ENCODE measurements at places on chromosomes 7 and 10.

DNA sequence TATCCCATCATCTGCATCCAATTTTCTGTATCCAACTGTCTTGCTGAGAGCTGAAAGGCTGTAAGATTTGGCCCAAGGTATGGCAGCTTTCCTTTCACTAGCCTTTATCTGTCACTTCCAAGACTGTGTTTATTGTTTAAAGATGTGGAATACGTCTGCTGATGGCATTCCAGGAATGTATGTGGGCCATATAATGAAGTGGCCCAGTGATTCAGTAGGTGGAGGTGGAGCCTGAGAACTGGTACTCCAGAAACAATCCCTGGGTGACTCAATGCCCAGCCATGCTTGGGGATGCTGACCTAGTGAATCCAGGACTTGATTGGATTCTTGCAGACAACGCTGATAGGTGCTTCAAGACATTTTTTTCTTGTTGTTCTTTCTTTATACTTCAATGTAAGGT lies 13.5 kb downstream of the NEUROD6 start:
- no peak for DNase-seq

- no peak for DNase-seq
Measured at GRCh38 chr7:104960741-104961448, 53.1 kb upstream of the KMT2E start.

DNA sequence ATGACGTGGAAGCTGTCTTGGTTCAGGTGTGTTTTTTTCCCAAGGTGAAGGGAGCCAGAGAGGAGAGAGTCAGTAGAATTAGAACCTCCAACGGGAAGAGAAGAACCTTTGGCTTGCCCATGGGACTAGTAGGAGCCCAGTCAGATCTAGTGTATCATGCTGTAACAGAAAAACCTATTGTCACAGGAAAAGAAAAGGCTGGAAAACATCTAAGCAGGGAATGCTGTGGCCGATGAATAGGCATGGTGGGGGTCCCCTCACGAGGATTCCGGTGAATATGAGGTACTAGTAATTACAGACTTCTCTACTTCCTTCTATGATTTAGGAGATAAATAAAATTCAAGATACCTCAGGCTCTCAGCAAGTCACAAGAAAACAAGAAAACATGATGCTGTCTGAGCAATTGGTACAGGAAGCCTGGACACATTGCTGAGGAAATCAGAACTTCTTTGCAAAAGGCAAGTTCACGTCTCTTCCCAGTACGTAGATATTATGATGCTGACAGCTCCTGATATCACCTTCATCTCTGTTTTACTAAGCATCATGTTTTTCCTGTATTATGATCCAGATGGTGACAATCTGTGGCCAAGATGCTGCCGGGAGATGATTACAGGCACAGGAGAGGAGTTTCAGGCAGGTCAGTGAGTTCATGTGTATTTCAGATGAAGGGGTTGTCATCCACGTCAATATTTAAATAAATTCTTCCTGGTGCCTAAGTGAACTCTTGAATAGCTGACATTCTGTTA lies 54.3 kb upstream of the NPY start:
- DNase-seq = no peak

- DNase-seq = no peak
Measured at GRCh38 chr10:14439451-14440259, 108.9 kb upstream of the FRMD4A start.

GRCh38 chr7:46930366-46930765 lies 651.5 kb downstream of the TNS3 start:
- DNase-seq = no peak

- DNase-seq = no peak
Measured at GRCh38 chr10:78975926-78976325, 92.8 kb upstream of the ZMIZ1 start.

DNA sequence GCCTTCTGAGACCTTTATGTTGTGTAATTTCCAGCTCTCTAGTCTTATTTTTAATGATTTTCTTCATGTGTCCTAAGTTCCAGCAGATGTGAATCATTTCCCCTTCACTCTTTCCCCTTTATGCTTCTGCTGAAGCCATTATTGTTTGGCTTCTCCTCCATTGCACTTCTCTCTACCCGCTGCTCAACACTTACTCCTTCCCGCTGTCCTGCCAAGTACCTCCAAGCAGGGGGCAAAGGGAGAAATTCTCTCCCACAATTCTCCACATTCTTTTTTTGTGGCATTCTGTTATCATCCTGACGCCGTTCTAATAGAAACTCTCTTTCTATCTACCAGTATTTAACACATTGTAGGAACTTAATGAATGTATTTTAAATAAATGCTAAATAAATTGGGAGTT lies 388.9 kb upstream of the TPK1 start:
- no peak for DNase-seq

GRCh38 chr10:121449482-121449924 lies 148.7 kb downstream of the FGFR2 start:
- no peak for DNase-seq

GRCh38 chr7:75993689-75994387 lies 557 bp downstream of the TMEM120A start:
- peak; percentile 87 for DNase-seq

- no peak for DNase-seq
Measured at GRCh38 chr7:97982647-97983046, 7.3 kb downstream of the OCM2 start.

GRCh38 chr7:52726493-52726892 lies 308.9 kb upstream of the POM121L12 start:
- no peak for DNase-seq

GRCh38 chr10:108616559-108617285 lies 1306.6 kb downstream of the XPNPEP1 start:
- DNase-seq = no peak

- DNase-seq = peak; percentile 86
Measured at GRCh38 chr10:110209454-110209925, 2.1 kb downstream of the MXI1 start.

DNA sequence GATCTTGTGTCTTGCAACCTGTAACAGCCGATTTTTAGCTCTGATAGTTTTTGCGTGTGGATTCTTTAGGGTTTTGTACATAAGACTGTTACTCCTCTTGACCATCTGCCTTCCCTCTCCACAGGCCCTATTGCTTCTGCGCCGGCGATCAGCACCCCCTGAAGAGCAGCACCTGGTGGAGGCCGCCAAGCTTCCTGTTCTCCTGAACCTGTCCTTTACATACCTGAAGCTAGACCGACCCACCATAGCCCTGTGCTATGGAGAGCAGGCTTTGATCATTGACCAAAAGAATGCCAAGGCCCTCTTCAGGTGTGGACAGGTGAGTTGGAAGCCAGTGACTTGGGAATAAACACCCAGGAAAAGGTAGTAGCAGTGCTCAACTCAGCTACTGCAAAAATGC lies 12.6 kb downstream of the FKBP6 start:
- DNase-seq = peak; percentile 22

- no peak for DNase-seq
Measured at GRCh38 chr10:44760513-44760912, 150.6 kb upstream of the TMEM72 start.

GRCh38 chr7:114548081-114548980 lies 133.7 kb downstream of the FOXP2 start:
- DNase-seq = no peak

DNA sequence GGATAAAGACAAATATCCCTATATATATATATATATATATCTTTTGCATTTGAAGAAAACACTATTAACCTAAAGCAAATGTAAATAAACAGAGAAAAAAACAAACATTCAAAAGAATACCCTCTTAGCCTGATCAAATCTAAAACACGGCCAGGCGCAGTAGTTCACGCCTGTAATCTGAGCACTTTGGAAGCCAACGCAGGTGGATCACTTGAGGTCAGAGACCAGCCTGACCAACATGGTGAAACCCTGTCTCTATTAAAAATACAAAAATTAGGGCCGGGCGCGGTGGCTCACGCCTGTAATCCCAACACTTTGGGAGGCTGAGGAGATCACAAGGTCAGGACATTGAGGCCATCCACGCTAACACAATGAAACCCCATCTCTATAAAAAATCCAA lies 9.2 kb downstream of the ANXA7 start:
- DNase-seq = no peak

DNA sequence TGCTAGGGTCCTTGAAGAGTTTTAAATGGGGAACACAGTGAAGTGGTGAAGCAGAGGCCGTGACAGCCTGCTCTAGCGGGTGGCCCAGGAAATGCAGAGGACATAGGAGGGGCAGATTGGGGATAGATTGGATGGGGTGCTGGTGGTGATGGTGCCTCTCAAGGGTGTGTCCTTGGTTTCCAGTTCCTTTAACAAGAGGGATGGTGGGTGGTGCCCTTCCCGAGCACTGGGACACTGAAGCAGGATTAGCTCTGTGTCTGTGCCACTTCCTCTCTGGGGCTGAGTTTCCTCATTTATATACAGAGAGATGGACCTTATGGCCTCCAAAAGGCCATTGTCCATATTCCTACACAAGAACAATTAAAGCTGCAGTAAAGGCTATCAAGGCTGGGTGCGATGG lies 285.5 kb downstream of the TCF7L2 start:
- DNase-seq = no peak

DNA sequence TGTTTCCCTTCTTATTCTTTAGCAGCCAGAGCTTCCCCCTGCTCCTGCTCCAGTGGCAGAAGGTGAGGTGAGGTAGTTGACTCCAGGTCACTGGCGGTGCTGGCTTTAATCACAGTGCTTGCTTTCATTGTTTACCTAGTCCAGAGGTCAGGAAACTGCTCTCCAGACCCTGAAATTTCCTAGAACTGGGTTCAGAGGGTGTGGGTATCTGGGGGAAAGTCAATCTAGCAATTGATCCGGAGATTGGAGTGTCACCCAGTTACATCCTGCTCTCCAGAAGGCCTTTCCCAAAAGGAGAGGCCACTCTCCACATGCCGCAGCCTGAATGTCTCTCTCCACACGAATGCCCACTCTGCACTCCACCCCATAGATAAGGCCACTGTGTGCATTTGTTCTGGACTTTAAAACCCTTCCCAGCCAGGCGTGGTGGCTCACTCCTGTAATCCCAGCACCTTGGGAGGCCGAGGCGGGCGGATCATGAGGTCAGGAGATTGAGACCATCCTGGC lies 2.1 kb upstream of the MBL2 start:
- no peak for DNase-seq

DNA sequence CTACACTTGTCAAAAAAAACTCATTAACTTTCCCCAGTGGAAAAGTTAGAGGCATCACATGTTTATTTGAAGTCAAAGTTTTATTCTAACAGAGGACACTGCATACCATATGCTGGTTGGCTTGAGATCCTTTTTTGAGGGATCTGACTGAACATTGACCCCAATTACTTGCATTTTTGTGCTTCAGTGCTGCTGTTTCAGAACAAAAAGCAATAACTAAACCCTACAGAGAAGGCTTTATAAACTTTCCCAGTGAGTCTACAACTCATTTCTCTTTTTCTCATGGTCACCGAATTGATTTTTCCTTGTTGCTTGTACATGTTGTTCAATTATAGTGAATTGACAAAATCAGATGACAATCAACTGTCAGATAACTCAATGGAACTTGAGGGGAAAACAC lies 69.3 kb upstream of the PHYHIPL start:
- no peak for DNase-seq

DNA sequence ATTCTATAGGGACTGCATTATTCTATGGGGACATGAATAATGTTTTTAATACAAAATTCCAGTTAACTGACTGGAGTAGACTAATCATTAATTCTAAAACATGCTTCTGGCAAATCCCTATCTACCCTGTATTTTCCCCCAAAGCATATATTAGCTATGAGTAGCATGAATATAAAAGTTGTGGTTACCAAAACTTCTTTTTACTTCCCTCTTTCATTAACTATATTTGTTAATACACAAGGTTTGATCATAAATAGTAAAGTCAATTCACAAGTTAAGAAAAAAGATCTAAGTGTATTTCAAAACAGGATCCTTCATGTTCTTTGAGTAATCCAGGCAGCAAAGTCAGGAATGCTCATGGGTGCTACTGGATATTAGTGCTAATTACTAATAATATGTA lies 2.9 kb upstream of the RALA start:
- DNase-seq = no peak

DNA sequence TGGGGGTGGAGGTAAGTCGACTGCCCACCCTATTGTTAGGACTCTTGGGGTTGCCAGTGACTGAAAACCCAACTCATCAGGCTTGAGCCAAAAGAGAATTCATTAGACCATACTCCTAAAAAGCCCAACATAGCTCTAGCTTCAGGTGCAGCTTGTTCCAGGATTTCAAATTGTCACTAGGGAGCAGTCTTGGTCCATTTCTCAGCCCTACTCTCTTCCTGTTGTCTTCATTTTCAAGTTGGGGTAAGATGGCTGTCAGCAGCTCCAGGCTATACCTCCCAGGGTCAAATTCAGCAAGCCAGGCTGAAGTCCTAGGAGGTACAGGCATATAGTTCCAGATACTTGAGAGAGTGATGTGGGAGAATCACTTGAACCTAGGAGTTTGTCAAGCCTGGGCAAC lies 14.9 kb upstream of the COL13A1 start:
- no peak for DNase-seq

GRCh38 chr7:80330434-80330833 lies 181.4 kb downstream of the GNAT3 start:
- DNase-seq = no peak

- no peak for DNase-seq
Measured at GRCh38 chr10:126235091-126235978, 152.9 kb downstream of the ADAM12 start.

GRCh38 chr10:99450624-99451498 lies 20.4 kb upstream of the GOT1 start:
- no peak for DNase-seq

- no peak for DNase-seq
Measured at GRCh38 chr10:48251152-48251524, 23.4 kb downstream of the FRMPD2 start.

DNA sequence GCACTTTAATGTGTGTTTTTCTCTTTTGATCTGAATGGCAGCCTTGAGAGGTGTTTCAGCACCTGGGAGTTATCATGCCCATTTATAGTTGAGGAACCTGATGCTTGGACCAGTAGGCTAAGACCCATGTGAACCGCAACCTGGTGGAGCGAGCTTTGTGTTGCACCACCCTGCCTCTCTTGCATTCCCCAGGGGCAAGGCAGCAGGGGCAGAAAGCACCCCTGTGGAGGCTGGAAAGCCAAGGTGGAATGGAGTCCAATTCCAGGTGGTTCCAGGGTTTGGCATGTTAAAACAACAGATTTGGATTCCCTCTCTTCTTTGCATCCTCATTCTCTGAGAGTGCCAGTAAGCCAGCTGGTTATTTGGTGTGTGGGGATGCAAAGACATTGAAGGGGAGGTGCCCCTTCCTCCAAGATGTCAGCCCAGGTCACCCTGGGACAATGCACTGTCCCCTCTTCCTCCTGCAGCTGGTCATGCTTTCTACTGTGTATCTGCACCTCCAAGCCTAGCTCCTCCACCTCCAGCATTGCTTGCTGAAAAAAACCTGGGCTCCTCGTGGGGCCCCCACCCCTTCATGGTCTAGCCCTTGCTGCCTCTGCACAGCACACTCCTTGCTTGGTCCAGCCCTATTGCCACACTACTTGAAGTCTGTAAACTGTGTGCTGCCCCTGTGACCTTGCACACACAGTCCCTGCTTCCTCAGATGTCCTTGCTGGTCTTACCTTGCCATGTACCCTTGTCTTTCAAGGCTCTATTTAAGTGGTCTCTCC lies 5.6 kb upstream of the CDH23 start:
- DNase-seq = peak; percentile 23

- no peak for DNase-seq
Measured at GRCh38 chr7:121875203-121875602, 2.2 kb downstream of the PTPRZ1 start.

- DNase-seq = no peak
Measured at GRCh38 chr10:28302012-28302637, 739 bp downstream of the MPP7 start.

Measured in spleen (tissue), 13 donors.